Kasumi-1 (cell line): ENCODE measurements at places on chromosomes 3 and 15.

DNA sequence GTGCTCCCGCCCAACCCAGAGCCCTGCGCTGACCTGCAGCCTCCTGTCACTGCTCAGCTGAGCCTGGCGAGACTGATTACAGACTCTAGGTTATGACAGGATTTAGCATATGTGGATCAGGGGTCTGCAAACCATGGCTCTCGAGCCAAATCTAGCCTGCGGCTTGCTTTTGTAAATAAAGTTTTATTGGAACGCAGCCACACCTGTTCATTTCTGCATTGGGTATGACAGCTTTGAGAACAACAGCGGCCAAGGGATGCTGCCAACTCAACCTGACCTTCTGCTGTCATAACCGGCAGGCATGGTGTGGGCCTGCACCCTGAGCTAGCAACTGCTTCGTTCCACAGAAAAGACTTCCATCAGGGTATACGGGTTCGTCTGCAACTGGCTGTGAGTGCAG, 50.5 kb upstream of the IQSEC1 start:
- DNase-seq = no peak

GRCh38 chr3:196519718-196520082, 4.6 kb upstream of the SMCO1 start:
- peak; percentile 28 for DNase-seq

DNA sequence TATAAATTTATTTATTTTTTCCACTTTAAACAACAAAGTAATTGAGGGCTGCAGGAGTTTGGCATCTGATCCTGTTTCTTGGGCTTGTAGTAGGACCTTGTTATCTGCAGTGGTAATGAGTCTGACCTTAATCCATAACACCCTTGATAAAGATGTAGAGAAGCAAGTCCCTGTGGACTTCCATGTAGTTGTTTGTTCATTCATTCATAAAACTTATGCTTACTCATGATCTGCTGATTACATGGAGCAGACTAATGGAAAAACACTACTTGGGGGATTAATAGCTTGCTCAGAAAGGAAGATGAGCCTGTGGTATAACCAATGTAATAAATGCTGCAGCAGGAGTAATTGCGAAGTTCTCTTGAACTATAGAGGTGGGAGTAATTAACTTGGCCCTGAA, 271.5 kb upstream of the TBL1XR1 start:
- no peak for DNase-seq

- DNase-seq = peak; percentile 45
Measured at GRCh38 chr3:44509393-44509921, 32.0 kb upstream of the ZNF445 start.

DNA sequence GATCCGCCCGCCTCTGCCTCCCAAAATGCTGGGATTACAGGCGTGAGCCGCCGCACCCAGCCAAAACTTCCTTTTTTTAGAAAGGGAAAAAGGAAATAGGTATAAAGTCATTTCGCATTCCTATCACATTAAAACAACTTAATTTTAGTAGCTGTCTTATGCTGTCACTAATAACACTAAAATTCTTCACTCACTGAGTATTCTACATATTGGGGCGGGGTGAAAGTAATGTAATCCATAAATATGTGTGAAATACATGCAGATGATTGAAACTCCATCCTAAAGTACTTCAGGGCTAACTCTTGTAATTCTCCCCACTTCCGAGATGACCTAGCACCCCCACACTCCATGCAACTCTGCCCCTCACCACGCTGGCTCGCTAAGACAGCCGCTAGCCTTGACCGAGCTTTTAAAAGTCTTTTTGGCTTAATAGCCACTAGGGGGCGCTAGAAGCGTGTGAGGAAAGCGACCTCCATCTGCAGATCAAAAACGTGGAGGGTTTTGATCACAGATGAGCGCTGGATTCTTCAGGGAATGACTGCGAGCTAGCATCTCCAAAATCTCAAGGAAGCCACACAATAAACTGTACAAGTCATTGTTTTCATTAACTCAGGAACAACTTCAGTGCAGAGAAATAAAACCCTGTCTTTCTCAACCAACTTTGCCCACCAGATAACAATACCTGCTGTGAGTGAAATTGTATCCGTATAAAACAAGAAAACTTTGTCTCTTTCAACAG, 129.3 kb upstream of the IGF1R start:
- DNase-seq = peak; percentile 76

DNA sequence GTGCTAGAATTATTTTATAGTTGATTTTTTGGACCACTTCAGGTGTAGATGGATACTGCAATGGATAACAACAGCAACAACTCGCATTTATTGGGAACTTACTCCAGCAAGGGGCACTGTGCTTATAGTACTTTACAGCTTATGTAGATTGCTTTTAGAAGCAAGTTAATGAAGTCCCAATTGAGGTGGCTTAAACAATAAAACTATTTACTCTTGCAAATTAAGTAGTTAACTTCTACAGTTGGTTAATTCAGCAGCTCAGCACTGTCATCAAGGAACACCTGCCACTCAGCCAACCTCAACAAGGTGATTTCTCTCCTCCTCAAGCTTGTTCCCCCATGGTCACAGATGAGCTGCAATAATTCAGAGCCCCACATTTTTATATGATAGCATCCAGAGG, 124.1 kb downstream of the RASA2 start:
- DNase-seq = no peak

- no peak for DNase-seq
Measured at GRCh38 chr3:42139621-42140453, 48.7 kb downstream of the TRAK1 start.

GRCh38 chr3:114455432-114455831, 161.6 kb downstream of the TIGIT start:
- no peak for DNase-seq
